ENCODE measurements at places on chromosomes 12 and 14.

DNA sequence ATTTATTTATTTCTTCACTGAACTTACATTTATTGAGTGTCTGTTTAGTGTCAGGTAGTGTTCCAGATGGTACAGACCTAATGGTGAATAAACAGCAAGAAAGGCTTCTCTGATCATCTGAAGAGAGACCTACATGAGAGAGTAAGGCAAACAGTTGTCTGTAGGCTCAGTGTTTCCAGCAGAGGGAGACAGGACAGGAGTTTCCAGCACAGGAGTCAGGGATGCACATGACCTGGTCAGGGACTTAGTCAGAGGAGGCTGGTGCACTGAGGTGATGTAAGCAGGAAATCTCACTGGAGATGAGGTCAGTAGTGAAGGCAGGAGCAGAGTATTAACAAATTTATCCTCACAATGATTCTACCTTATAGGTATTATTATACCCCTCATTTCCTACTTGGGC is 233.2 kb downstream of the MDGA2 start:
- no peak for DNase-seq

DNA sequence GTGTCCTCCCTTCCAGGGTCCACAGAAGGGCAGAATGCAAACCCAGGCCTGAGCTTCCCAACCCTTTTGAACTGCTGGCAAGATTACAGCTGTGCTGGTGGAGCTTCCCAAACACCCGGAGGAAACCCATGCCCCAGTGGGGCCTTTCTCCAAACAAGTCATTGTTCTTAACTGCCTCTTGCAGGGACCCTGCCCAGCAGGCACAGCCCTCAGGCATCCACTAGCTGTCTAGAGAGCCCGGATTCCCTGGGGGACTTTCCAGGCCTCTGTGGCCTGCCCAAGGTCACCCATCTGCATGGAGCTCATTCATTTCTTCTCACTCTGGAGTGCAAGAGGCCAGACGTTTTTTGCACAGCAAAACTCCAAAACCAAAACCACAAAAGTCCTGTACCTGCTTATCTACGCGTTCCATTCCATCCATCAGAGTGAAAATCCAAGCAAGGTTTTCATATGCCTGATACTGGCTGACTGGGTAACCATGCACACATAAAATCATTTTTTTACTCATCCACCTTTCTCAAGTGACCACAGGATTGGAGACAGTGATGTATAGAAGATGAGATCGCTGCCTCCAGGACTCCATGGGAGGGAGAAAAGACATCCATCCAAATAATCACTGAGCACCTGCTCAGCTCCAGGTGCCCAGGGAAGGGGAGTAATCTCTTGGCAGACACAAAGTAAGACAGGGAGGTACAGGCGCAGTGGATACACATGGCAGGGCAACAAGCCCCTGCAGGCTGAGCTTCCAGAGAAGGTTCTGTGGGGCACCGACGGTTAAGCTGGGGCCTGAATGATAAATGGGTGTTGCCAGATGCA is 17.2 kb upstream of the BDKRB2 start:
- DNase-seq, result peak; percentile 37

DNA sequence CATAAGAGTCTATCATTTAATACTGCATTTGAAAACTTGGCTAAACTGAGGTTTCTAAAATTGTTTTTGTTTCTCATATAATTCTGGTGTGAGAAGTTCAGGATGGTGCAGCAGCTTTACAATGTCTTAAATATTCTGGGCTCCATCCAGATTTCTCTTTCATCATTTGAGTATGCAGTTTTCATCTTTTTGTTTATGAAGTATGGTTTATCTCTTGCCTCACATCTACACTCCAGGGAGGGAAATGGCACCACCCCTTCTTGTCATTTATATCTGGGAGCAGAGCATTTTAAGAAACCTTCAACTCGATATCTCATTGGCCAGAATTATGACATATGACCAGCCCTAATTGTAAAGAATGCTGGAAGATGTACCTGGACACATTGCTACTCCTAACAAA is 24.3 kb downstream of the GEMIN2 start:
- no peak for DNase-seq

DNA sequence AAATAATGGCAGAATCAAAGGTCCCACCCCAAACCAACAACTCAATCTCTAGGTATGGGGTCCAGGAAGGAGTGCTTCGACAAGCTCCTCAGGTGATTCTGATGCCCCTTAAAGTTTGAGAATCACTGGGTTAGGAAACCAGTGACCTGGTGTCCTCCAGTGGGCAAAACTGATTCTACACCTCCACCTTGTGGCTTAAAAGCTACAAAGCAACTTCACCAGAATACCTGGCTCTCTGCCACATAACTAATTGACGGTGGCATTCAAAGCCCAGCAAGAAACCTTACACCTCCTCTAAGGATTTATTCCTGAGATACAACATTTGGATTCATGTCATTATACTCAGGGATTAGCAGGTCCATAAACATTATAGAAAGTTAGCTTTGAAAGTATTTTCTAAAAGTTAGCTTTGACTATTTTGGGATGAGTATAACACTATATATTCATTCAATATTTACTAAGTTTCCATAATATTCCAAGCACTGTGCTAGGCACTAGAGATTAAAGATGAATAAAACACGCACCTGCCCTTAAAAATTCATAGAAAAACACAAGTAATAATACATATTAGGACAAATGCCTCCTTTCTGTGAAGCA is 45.4 kb downstream of the DCAF5 start:
- DNase-seq, result peak; percentile 70

GRCh38 chr14:93980456-93981201 is 4.3 kb upstream of the ASB2 start:
- DNase-seq, result no peak

DNA sequence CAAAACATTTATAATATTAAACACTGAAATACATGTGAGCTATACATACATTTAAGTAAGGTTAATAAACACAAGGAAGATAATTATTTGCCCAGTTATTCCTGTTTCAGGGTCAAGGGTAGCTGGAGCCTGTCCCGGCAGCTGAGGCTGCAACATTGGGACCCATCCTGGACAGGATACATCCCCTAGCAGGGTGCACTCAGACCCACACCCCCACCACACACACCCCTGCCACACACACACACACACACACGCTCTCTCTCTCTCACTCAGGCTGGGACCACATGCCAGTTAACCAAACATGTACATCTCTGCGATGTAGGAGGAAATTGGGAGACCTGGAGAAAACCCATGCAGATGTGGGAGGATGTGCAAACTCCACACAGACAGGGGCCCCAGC is 112.6 kb upstream of the TMCC3 start:
- DNase-seq, result no peak

DNA sequence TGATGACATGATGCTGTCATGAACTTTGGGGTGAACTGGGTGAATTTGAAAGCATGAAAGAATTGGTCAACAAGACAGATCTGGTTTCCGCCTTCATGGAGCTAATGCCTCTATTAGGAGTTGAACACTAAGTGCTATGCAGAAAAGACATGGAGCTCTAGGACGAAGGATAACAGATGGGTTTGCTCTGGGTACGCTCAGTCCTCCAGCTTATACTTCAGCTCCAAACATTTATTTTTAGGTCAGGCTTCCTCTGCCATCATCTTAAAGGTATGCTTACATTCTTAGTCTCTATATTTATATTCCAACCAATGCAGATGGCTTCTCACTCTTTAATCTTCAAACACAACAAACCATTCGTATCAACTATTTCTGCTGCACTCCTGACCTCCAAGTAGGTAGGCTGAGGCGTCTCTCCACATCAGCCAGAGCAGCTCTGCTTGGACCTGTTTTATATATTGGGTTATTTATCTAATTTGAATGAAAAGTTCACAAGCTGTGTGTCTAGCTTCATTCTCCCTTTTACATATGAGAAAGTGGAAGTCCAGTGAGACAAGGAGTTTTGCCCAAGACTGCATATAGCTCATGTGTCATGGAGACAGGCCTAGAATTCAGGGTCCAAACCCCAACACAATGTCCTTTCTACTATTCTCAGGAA is 226.3 kb downstream of the SPTSSA start:
- no peak for DNase-seq

DNA sequence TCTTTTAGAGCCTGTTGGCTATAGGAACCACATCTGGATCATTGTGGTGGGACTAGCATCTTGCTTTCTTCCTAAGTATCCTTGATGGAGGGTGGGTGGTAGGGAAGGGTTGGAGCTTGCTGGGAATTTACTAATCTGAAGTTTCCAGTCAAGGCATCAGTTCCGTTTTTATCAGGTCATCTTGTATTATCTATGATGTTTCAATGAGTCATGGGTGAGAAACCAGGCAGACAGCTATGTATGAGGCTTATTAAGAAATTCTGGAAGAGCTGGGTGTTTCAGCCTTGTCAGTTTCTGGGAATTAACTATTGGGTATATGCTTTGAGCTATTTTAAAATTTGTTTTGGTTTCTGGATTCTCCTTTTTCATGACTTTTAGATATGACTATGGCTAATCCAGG is 11.3 kb downstream of the TSFM start:
- no peak for DNase-seq

GRCh38 chr12:79063258-79063657 is 198.7 kb downstream of the SYT1 start:
- DNase-seq, result no peak

DNA sequence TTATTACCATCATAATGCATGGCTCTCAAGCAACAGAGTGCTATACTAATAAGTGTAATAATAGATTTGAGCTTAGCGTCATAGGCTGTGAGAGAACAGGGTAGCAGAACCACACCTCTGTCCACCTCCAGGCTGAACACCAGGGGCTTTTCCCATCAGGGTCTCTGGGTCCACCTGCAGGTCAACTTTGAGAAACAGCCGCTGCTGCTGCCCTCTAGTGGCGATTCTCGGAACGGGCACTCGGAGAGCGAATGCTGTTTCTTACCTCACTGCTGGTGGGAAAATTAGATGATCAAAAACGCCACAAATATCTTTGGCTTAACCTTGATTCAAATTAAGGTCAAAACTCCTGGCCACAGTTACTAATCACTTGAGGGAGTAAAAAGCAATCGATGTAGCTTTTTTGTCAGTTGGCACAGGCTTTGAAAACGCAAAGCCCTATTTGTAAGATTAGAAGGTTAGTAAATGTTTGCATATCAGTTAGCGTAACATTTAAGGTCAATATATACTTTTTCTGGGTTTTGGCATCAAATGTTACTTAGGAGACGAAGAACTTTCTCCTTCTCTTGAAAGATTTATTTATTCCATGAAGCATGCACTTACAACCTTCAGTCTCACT is 127.9 kb upstream of the TMEM132D start:
- DNase-seq, result no peak

DNA sequence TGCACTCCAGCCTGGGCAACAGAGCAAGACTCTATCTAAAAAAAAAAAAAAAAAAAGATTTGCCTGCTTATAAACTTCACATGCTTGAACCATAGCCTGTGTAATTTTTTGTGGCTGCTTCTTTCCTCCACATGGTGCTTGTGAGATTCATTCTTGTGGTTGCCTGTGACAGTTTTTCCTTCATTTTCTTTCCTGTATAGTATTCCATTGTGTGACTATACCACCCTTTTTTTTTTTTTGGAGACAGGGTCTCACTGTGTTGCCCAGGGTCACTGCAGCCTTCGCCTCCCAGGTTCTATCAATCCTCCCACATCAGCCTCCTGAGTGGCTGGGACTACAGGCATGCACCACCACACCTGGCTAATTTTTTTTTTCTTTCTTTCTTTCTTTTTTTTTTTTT is 22.6 kb upstream of the CHST11 start:
- no peak for DNase-seq

DNA sequence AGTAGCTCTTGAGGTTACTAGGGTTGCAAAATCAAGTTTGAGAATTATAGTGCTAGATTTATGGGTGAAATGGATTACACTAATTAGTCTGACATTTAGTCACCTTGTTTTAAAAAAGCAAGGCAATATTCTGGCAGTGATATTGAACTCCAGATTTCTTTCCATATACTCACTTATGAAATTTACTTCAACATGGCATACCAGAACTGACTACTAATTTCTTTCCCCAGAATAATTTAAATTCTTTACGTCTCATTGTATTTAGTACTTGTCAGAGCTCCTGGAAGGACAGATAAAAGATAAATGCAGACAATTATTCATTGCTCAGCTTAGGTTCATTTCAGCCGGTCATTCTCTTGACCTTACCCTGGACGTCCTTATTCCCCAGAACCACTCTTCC is 24.3 kb downstream of the EMP1 start:
- no peak for DNase-seq

DNA sequence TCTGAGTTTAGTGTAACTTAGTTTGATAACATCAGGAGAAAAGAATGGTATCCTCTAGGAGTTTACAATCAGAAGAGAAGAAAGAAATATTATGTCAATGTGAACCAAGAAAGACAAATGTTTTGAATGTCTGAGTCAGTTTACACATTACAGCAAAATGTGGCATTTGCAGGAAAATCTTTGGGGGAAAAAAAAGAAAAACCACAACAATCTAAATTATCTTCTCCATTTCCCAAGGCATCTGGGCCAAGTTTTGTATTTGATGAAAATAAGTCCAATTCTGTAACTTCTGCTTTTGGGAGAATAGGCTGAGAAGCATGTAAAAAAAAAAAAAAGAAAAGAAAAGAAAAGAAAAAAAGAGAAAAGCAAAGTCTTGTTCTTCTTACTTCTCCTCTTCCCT is 58.8 kb upstream of the FLRT2 start:
- no peak for DNase-seq

DNA sequence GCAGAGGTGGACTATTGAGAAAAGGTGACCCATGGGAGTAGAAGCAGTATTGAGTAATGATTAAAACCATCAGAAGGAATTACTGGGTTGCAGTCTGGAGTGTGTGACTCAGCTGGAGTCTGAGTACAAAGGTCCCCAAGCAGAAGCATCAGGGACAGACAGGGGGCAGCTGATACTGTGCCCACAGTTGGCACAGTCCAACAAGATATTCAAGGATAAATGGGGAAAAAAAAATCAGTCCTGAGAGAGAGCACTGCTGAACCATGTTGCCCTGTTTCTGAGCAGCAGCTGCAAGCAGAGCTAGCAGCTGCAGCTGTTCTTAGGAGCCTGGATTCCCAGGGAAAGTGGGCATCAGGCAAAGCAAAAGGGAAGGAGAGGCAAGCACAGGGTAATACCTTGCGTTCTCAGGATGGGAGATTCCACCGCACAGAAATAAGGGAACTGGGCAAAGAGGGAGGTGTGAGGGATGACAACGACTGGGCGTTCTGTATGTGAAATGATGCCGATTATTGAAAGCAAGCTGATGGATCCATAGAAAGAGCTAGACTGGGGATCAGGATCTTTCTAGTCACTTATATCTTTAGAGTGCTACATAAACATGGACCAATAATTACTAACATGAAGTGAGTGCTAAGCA is 17.7 kb downstream of the NEUROD4 start:
- no peak for DNase-seq

DNA sequence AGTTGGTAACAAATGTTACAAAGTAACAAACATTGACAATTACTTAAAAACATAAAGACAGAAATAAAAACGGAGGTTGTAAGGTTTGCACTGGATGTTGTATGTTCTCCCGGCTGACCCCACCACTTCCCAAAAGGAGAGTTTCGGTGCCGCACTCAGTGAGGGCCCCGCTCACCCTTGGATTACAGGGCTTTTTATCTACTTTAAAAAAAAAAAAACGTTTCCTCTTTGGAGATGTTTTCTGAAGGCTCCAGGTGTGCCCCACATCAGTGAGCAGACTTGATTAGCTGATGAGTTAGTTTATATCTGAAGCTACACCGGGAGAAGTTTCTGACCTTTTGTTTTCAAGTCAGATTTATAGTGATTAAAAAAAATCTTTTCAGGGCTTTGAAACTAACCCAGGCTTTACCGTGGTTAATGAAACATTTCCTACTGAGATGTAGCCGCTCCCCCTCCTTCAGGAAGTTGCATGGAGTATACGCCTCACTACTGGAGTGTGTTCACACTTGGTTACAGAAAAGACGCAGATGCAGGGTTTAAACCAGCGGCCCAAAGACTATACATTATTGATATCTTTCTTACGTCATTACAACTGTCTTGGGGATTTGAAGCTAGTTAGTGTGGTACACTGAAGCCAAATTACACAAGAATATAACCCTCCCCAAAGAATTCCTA is 38.0 kb upstream of the BCL7A start:
- DNase-seq, result no peak
